Left renal pelvis (tissue), 4 donors: ENCODE measurements at places on chromosomes 2 and 18. TPM values are rescaled to one million over a fixed set of nuclear protein-coding genes. Genes with fewer than 3 reads are reported as not detected.

- DNase-seq = no peak
These were observed 293.9 kb upstream of the PARD3B start for GRCh38 chr2:204251158-204251997.

GRCh38 chr2:231132129-231132528 lies 7.3 kb upstream of the HTR2B start:
- DNase-seq = no peak

DNA sequence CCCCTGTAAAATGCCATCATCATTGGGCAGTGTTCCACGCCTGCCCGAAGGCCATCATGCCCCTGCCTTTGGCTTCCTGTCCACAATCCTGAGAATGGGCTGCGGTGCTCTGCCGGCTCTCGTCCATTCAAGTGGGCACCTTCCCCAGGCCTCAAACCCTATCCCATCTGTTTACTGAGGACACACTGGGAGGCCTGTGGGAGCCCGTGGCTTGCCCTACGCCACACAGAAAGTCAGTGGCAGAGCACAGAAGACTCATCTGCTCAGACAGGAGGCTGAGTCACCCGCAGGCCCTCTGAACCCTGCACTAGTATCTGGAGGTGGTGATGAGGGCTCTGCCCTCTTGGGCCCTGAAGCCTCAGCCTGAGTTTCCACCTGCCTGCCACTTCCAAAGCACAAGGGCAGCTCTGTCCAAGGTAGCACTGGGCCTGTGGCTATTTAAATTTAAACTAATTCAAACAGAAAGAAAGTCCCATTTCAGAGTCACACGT lies 19.1 kb upstream of the ANKRD53 start:
- DNase-seq = no peak

GRCh38 chr2:100924122-100924519 lies 78.0 kb upstream of the RPL31 start:
- no peak for DNase-seq

DNA sequence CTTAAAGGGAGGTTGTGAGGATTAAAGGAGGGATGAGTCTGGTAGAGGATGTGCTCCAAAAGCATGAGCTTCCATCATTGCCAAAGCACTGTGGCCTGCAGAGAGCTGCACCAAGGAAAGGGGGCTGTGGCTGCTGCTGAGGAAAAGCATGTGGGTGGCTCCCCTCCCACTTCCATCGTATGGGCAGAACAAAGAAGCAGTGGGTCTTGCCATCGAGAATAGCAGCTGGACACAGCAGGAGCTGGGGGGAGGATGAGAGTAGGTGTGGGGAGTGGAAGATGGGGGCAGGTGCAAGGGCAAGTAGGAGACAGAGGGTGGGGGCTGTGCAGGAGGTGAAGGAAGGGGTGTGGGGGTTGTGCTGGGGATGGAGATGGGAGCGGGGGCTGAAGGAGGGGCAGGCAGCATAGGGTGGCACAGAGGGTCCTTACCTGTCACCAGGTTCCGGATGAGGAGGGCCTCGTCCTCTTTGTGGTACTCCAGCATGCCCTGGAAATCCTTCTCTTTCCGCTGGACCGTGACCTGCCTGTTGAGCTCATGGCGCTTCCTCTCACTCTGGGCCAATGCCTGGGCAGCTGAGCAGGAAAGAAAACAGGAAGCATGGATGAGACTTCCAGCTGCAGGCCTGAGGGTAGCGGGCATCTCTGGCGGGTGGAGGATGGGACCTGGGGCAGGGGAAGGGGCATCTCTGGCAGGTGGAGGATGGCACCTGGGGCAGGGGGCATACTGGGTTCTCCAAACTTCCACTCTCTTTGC lies 33.6 kb upstream of the ACAA2 start:
- DNase-seq = no peak

Gene BOLL
- not detected for polyA plus RNA-seq

Gene RAB17
- 9.5 TPM for polyA plus RNA-seq
